ENCODE measurements at places on chromosomes 1 and 21.

DNA sequence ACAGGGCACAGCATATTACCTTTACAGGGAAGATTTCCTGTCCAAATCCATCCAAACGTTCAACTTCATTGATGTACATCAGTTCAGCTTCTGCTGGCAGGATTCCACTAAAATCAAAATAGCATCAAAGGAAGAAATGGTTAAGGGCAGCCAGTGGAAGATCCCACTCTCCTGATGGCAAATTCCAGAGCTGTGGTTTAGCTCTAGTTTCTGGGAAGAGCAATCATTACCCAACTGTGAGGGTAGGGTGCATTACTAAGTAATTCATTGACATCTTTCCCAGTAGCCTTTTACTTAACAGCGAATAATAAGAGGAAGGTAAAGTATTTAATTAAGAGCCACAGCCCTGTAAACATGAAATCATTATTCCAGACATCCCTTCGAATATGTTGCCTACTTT lies 120.7 kb downstream of the SMYD2 start:
- no peak for DNase-seq

DNA sequence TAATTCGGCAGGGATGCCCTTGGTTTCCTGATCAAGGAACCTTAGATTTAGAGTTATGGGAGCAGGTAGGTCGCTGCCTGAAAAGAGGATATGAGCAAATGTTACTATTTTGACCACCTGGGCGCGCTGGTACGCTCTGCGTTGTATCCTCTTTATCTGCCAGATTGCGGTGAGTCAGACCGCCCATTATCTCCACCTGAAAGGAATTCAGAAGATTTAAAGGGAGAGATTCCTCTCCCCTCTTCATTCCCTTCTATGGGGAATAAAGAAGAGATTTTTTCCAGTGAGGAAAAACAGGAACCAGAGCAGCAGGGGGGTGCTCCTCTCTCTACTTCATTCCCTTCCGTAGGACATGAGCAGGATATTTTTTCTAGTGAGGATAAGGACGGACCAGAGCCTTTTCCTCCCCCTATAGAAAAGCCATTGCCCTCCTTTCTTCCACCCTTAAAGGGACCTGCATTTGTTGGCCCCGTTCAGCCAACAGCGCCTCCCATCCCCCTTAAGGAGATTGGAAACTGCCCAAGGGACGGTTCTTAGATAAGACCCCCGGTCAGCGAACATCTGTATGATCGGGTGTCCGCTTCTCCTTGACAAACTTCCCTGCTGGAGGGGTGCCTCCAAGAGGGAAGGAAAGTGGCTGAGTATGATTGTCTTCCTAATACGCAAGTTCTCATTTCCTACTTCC lies 34.1 kb downstream of the CLCA1 start:
- DNase-seq = no peak

GRCh38 chr1:151775894-151776664 lies 12.8 kb upstream of the MRPL9 start:
- DNase-seq = no peak

DNA sequence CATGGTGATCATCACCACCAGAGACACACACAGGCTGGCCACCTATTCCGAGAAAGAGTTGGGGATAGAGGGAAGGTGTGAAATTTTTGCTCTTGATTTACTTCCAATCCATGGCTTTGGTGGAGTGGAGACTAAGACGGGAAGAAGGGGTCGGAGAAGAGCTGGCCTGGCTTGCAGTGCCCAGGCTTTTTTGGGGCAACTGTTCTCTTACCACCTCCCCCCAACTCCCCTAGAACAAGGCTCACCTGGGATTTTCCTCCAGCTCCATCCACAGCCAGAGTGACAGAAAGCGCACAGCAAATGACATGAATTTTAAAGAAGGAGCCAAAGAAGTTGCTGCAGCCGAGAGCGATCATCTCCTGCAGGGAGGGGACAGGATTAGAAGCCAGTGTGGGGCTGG lies 16.0 kb downstream of the SLC26A9 start:
- no peak for DNase-seq

DNA sequence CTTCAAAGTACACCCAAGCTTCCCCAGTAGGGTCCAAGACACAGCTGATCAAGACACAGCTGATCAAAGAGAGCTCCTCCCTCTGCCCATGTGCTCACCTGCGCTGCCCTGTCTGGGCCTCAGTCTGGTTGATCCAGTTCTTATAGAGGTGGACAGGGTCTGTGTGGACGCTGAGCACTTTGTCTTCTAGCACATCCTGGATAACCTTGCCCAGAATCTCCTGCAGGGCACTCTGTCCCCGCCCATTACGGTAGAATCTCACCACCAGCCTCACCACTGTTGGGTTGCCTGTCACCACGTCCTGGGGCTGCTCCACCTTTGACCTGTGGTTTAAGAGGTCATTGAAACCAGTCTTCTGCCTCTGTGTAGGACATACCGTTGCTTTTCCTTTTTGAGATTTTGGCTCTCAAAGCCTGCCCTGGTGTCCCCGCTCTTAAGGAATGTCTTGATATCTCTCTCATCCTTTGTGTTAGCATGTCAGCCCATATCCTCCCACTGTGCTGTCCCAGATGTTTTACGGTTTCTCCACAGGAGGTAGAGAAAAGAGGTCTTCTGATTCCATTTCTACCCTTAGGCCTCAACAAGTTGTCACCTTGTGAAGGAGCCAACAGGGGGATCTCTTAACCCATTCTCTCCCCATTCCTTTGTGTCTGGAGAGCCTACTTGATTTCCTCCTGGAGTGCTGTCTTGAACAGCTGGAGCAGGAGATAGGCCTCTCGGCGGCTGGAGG lies 33.5 kb downstream of the IQGAP3 start:
- no peak for DNase-seq

DNA sequence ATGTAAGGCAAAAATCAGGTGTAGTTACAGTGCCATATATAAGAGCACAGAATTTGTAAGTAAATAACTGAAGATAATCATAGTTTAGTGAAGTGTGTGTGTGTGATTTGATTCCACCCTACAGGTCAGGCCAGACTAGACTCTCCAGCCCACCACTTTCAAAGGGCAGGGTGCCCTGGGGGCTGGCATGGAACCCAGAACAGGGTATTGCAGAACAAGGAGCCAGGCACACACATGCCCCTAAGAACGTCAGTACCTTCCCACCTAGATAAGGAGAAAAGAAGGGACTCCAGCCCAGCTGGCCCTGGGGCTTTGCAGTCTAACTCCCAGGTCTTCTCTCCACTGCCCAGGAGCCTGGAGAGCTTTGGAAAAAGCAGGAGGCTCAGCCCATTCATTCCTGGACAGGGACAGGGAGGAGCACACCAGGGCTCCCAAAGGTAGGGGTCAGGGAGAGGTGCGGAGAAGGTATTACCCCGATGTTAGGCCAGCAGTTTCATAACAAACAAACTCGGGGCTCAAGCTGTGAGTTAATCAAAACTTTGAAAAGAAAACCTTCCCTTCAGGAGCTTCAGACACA lies 149.7 kb upstream of the VANGL1 start:
- no peak for DNase-seq

DNA sequence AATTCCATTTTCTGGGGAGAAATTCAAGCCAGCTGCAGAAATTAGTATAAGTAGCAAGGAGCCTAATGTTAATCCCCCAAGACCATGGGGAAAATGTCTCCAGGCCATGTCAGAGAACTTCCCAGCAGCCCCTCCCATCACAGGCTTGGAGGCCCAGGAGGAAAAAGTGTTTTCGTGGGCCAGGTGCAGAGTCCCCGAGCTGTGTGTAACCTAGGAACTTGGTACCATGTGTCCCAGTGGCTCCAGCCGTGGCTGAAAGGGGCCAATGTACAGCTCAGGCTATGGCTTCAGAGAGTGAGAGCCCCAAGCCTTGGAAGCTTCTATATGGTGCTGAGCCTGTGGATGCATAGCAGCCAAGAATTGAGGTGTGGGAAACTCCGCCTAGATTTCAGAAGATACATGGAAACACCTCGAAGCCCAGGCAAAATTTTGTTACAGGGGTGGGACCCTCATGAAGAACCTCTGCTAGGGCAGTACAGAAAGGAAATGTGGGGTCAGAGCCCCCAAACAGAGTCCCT lies 286.3 kb downstream of the MATN1 start:
- no peak for DNase-seq
